ENCODE measurements at places on chromosomes 7 and 10.

GRCh38 chr10:78563314-78563713 lies 505.5 kb upstream of the ZMIZ1 start:
- DNase-seq: no peak

- no peak for DNase-seq
Measured at GRCh38 chr10:3477683-3478082, 305.1 kb upstream of the PITRM1 start.

- DNase-seq: no peak
Measured at GRCh38 chr7:158811894-158812293, 17.4 kb downstream of the ESYT2 start.

GRCh38 chr7:67019562-67020390 lies 23.1 kb downstream of the TYW1 start:
- DNase-seq: no peak

- no peak for DNase-seq
Measured at GRCh38 chr10:18474118-18474455, 177.3 kb downstream of the NSUN6 start.

GRCh38 chr7:44772440-44772839 lies 23.8 kb downstream of the ZMIZ2 start:
- no peak for DNase-seq

GRCh38 chr7:148982654-148983199 lies 45.6 kb downstream of the PDIA4 start:
- no peak for DNase-seq

GRCh38 chr7:43018446-43018845 lies 86.3 kb downstream of the MRPL32 start:
- no peak for DNase-seq

DNA sequence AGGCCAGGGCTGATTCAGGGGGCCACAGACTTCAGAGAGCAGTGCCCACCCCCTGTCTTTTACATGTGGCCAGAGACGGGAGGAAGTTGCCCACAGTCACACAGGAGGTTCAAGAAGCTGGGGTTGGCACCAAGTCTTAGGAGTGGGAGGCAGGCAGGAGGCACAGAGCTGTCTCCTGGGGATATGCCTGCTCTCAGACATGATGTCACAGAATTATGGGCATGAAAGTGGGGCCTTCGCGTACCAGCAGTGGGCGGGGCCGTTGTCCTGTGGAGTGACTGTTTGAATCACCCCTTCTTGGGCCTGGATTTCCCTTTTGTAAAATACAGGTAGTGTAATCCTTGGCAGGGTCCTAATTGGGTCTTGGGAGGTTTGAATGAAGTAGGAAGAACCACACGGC lies 81.2 kb upstream of the PPIF start:
- DNase-seq: no peak

- DNase-seq: no peak
Measured at GRCh38 chr7:137964824-137965545, 36.9 kb downstream of the CREB3L2 start.

GRCh38 chr10:35460852-35461460 lies 124.6 kb downstream of the CCNY start:
- DNase-seq: no peak

DNA sequence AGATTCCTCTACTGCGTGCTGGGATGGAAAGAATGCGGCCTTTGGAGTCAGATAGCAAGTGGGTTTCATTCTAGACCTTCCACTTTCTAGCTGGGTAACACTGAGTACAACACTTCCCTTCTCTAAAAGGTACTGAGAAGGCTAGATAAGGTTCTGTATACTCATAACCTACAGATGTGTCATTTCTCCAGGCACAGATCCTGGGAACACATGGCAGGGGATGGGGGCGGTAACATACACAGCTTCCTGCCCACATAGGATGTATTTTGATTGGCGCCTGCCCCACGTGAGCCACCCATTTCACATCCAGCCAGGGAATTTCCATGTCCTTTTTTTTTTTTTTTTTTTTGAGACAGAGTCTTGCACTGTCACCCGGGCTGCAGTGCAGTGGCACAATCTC lies 31.8 kb downstream of the KLRG2 start:
- no peak for DNase-seq

GRCh38 chr7:3605222-3605621 lies 304.2 kb downstream of the SDK1 start:
- DNase-seq: no peak
